Ascending aorta (tissue), 2 donors: ENCODE measurements at places on chromosomes 6 and 20.

- no peak for DNase-seq
These were observed 129.0 kb downstream of the SOX4 start for GRCh38 chr6:21722510-21722909.

DNA sequence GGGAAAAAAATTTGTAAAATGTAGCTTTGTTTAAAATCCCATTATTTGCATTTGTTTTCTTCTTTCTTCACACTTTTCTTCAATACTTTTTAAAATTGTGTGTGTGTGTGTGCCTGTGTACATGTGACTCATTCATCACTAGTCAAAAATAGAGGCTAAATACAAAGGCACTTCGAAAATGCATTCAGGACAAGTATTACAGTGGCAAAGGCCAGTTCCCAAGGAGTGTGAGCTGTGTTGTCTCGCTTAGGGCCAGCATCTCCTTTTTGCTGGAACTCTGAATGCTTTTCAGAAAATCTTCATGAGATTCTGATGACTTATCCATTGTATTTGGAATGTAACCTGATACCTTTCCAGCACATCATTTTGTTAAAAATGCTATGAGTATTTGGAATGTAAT, 288.5 kb upstream of the CNR1 start:
- no peak for DNase-seq

- no peak for DNase-seq
These were observed 231.5 kb upstream of the PLCB4 start for GRCh38 chr20:8837396-8837795.

DNA sequence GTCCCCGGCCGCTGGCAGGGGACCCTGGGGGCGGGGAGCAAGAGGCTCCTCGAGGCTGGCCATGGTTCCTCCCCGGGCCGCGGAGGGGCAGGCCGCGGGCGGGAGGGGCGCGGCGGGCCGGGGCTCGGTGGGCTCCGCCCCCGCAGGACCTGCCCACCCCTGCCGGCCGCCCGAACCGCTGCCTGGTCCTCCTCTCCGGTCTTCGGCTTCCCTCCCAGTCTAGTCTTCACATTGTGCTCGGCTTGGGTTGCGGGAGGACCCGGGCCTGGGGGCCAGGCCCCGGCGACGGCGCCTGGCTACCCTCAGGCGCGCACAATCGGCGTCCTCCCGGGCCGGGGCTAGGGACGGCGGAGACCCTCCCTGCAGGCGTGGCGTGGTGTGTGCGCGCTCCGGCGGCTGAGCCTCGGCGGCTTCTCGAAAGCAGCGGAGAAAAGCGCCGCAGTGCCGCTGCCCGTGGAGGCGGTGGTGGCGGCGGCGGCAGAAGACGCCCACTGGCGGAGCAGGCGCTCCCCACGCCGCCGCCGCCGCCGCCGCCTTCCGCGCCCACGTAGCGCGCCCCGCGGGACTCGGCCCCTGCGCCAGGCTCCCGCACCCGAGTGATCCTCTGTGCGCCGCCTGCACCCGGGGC, at the start of gene PDE10A:
PDE10A (minus strand) TSS at position 493 of the 628 bp plus-strand sequence; CDS start at position 63, 430 bp downstream.
- no peak for DNase-seq

DNA sequence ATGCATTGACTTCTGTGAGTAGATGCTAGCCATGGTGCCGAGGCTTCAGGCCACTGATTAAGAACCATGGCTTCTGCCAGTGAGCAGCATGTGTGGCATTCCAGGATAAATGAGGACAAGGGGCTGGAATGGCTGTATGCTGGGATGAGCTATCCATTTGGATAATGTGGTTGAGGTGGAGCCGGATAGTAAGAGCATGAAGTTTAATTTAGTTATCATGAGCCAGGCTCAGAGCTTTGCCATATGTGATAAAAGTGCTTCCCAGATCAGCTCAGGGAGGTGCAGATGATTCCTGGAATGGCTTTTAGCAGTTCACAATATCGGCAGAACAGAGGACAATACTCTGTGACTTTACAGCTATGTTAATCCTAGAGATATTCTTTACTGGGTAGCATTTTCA, 34.6 kb upstream of the RNF8 start:
- DNase-seq, result no peak

GRCh38 chr6:106677282-106677681, 47.9 kb downstream of the QRSL1 start:
- DNase-seq, result no peak

DNA sequence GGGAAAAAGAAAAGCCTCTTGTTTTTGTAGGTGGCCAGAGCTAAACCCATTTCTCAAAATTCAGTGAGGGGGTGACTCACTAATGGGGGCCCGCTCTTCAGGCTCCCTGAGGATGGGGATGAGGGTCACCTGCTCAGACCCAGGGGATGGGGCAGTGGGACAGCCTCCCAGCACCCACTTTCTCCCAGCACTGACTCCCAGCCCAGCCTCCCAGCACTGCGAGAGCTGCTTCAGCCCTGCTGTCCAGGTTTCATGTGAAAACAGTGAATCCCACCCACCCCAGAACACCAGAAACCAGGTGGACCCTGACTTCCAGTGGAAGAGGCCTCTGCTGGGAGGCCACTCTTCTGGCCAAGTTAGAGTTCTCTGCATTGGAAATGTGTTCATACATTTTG, 362.6 kb downstream of the CDH4 start:
- DNase-seq, result no peak

DNA sequence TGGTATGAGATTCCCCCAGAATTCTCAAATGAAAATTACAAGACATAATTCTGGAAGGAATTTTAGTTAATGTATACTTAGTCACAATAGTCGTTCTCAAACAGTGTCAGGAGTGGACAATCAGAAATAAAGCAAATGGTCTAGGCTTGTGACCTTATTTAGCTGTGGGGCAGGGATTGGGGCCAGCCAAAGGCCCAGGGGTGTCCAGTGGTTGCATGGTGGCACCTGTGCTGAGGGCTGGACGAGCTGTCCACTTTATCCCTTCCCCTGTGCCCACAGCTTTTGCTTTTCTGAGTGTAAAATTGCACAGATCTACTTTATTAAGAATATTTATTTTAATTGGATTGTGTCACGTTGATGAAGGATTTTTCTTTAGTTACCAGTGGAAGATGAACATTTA, 195.0 kb downstream of the ARID1B start:
- DNase-seq, result no peak
